ENCODE measurements at places on chromosomes 7 and 10. TPM values are rescaled to one million over a fixed set of nuclear protein-coding genes. Genes with fewer than 3 reads are reported as not detected.

GRCh38 chr7:150964593-150965111 is 13.5 kb downstream of the KCNH2 start:
- H3K4me1 ChIP-seq: no peaks in the 10 kb centered on the region
- H3K27ac ChIP-seq: peak overlapping the region; percentile 87
- H3K4me3 ChIP-seq: no peak overlapping the region
- DNase-seq: peak; percentile 68

DNA sequence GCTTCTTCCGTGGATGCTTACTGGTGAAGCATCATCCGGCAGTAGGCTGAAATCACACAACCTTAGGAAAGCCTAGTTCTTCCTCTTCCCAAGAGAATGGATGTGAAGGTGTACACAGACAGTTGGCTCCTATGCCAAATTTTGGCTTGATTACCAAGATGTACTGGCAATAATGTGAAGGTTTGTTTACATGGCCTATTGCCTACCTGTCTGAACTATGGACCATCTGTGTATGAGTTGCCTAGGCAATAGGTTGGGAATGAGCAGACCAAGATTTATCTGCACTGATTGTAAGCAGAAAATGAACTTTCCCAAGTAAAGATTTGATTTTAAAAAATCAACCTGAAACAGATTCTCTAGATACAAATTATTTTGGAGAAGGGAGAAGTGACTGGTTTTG is 325.9 kb upstream of the SORCS1 start:
- H3K4me1 ChIP-seq: no peaks in the 10 kb centered on the region
- H3K4me3 ChIP-seq: no peak overlapping the region
- no peaks in the 10 kb centered on the region for H3K27me3 ChIP-seq
- no peak for DNase-seq
- H3K36me3 ChIP-seq: no peaks in the 10 kb centered on the region

DNA sequence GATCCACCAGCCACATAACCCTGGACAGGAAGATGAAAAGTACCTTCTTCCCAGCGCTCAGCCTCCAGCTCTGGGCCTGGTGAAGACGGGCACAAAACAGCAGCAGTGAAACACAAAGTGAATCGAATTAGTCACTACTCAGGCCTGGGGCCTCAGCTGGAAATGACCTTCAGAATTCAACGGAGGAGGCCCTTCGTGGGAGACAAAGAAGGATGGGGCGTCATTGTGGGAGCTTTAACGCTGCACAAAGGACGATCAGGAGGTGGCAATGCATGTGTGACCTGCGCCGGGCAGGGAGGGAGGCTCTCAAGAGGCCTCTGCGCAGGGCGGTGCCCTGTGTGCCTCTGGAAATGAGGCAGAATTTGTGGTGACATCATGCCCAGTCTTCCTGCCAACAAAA is 161.9 kb downstream of the DNAJB6 start:
- no peak for DNase-seq
- no peaks in the 10 kb centered on the region for H3K36me3 ChIP-seq
- H3K4me1 ChIP-seq: peaks cover 3% of the 10 kb centered on the region
- no peak overlapping the region for H3K27ac ChIP-seq

DNA sequence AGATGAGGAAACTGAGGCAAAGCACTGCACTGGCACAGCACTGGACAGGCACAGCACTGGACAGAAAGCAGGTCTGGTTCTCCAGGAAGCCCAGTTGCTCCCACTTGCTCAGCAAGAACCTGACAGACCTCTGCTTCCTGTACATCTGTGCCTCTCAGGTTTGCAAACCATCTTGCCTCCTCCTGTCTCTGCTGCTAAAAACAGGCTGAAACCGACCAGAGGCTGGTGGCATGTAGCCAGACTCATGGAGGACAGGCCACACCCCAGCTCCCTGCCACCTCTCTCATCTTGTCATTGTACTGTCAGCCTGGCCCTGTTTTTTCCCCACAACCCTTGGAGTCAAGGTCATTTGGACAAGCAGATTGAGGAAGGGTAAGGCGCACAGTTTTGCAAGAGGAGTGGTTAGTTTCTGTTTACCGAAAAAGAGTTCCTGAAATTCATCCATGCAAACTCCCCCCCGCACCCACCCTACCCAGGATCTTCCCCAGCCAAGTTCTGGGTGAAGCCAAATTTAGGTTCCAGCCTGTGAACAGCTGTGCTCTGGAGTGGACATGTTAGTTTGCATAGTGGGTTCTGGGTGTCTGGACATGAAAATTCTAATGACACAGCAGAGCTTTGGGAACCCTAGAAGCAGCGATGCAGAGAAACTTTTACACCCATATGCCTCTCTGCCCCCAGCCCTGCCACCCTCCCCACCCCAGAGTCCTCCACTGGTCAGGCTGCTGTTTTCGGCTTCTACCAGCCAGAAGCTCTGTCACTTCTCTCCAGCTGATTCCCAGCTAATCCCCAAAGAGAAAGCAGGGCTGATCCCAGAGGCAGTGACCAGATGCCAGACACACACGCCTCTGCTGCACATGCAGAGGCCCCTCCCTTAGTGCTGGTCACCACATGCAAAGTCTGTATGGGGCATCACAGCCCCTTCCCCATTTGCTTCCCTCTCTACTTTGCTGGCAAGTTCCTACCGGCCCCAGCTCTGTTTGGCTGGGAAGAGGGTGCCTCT is 8.5 kb upstream of the C10orf105 start:
- peak; percentile 69 for DNase-seq
- H3K4me1 ChIP-seq: peaks cover 3% of the 10 kb centered on the region
- H3K27me3 ChIP-seq: no peaks in the 10 kb centered on the region
- H3K27ac ChIP-seq: peak overlapping the region; percentile 87

DNA sequence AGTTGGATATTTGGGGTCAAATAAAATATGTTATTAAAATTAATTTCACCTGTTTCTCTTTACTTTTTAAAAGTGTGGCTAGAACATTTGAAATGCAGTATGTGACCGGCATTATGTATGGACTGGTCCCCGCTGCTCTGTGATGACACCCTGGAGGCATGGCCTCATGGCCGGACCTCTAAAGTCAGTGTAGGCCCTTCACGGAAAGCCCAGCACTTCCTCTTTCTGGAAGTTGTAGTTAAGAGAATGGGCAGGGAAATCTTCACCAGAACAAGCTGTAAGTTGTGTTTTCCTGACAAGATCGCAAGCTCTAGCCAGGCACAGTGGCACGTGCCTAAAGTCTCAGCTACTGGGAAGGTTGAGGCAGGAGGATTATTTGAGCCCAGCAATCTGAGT is 38.3 kb upstream of the SRGN start:
- H3K27me3 ChIP-seq: no peaks in the 10 kb centered on the region
- no peaks in the 10 kb centered on the region for H3K36me3 ChIP-seq
- H3K27ac ChIP-seq: no peak overlapping the region
- no peak overlapping the region for H3K4me3 ChIP-seq
- H3K4me1 ChIP-seq: no peaks in the 10 kb centered on the region

Gene MKLN1
- total RNA-seq: 135 TPM

Gene ALDH18A1
- 44.5 TPM for total RNA-seq
